Choroid plexus epithelial cell (primary cell): ENCODE measurements at places on chromosomes 6 and 20.

DNA sequence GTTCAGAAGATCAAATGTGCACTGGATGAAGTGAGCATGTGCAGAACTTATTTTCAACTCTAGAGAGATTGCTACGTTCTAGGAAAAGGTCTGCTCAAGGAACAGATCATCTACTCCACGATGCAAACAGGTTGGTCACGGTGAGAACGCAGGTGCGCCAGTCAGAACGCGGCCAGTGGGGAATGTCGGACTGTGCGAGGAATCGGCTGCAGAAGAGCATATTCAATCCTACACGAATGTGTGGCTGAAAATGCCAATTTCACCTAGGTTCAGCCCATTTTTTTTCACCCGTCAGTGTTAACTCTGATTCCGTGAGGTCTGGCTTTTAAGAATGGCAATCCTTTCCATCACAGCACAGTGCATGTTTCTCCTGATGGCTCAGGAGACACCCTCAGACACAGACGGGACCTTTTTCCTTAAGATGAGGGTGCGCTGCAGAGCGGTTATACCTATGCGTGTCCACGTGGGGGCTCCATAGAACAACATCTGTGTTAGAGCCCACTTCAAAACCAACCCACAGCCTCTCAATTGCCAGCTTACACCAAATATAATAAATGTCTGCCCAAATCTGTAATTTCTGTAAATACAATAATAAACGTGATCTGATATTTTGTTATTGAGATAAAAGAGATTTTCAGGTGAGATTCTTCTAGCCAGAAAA is 250.4 kb downstream of the FOXA2 start:
- peak; percentile 82 for DNase-seq

- no peak for DNase-seq
Measured at GRCh38 chr6:160293844-160294243, 35.2 kb upstream of the SLC22A2 start.

DNA sequence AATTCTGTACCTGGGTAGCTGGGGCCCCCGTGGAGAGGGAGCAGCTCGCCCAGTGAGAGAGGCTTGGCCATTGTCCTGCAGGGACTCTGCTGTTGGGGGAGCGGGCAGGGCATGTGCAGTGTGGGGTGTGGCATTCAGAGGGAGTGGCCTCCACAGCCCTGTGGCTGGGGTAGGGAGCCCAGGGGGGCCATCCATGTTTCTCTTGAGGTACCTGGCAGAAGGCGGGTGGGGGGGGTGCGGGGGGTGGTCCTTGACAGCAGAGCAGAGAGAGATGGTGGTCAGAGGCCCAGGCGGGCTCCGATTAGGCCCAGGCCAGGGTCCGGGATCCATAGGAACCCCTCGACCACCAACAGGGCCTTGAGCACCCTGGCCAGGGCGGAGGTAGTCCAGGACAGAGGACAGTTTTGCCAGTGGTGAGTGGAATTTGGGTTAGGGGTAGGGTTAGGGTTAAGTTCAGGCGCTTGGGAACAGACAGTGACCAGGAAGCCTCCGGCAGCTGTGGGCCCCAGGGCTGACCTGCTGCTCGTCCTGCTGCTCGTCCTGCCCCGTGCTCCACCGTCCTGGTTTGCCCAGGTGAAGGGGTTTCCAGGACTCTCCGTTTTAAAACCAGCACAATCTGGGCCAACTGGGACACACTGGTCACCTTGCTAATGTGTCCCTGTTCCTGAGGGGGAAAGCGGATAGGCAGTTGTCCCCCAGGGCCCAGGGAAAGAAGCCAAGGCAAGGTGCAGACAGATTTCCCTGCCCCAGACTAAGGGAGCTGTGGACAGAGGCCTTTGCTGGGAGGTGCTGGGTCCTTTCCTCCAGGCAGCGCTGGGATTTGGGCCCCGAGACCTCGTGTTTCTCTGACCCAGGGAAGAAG is 24.8 kb upstream of the MYT1 start:
- DNase-seq = no peak

DNA sequence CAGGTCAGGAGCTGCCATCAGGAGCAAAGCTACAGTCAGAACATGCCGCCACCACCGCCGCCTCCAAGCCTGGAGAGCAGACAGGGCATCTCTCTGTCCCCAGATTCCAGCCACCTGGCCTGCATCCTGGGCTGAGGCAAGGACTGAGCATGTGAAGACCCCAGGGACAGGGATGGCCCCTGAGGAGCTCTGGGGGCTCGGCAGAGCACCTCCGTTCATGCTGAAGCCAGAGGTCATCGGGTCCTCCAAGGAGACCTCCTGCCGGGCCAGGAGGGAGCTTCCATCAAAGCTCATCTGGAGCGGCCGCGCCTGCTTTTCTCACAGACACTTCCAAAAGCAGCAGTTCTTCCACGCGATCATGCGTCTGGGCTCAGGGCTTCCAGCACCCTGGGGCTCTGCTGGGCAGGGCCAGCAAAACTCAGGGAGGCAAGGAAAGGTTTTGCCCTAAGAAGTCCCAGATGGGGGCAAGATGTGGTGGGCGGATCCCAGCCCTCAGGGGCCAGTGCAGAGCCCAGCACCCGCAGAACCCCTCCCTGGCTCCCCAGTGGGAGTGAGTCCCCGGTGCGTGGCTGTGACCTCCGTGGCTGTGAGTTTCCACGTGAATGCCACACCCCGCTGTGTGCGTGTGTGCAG is 138.4 kb downstream of the TAF4 start:
- DNase-seq = no peak

- no peak for DNase-seq
Measured at GRCh38 chr6:102417368-102417998, 1024.0 kb downstream of the GRIK2 start.

DNA sequence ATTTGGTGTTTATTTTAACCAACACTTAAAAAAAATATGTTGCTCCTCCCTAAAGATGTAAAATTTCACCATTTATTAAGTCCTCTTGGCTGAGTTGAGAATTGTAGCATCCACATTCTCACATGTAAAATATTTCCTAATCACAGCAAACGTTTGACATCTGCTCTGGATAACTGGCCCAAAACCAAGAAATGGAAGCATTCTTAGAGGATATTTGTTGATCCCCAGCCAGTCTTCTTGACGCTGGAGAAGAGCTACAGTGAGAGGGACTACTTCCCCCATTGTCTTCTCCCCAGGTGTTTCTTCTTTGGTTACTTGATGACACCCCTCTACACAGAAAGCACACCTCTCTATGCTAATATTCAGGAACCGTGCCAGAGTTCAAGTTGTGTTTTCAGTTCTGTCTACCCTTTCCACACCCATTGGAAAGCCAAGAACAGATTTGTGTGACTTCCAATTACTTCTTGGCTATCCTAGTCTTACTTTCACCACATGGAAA is 454.5 kb upstream of the JAG1 start:
- peak; percentile 66 for DNase-seq

GRCh38 chr6:77159730-77160129 is 303.6 kb downstream of the HTR1B start:
- DNase-seq = no peak

GRCh38 chr6:45591306-45591705 is 213.6 kb upstream of the SUPT3H start:
- DNase-seq = peak; percentile 46

- peak; percentile 13 for DNase-seq
Measured at GRCh38 chr6:4774296-4774695, 1.9 kb upstream of the CDYL start.

DNA sequence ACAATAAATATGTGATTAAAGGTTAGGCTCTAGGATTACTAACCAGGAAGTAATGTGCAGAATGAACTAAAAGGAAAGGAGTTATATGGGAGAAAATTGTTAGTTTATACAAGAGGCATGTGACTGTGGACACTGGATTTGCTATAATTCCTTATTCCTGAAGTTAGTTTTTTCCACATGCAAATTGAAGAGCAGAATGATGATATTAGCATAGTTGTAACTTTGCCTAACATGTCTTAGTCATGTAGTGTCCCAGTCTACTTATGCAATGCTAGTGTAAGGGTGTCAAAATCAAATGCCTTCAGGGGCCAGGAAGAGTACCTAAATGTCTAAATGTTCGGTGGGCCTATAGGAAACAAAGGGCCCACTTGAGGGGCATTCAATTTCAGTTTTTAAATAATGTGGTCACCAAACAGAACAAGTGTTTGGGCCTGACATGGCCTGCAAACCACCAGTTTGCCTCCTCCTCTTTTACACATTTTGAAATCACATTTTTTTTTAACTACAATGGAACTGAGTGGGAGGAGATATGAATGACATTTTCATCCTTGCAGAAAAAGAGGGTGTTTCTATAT is 28.0 kb upstream of the CEP85L start:
- DNase-seq = peak; percentile 53

DNA sequence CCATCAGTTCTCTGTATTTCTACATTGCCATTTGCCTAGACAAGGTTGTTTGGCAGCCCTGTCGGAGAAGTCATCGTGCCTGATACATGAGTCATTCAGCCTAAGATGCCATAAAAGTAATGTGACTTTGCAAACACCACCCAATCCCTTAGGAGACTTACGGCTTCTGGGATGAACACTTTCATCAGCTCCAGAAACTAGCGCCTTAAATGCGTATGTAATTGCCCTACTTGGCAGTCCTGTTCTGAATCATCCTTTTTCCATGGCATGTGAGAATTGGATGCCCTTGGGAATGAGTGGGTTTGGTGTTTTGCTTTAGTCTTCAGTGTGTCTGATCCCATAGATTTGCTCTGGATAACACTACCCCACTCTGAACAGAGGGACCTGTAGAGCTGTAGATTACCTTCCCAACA is 158.5 kb downstream of the SASH1 start:
- peak; percentile 85 for DNase-seq

DNA sequence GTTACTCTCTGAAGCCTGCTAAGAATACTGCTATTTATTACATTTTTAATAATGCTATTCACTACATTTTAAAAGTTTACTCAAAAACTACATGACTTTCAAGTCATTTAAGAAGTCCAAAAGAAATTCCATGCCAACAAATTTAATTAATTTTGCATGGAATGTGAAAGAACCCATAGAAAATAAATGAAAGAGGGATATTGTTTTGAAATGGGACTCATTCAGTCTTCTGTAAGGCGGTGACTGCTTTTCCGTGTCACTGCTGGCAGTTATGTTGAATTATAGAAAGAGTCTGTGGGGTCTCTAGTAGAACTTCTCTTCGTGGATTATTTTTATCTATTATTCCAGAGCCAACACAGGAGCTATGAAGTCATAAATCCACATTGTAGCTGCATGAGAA is 211.2 kb downstream of the LAMA2 start:
- no peak for DNase-seq

- peak; percentile 19 for DNase-seq
Measured at GRCh38 chr6:25354078-25354932, 75.1 kb downstream of the CARMIL1 start.

- peak; percentile 18 for DNase-seq
Measured at GRCh38 chr6:169999367-169999766, 247.9 kb downstream of the ERMARD start.

GRCh38 chr6:20835315-20836010 is 301.2 kb downstream of the CDKAL1 start:
- DNase-seq = no peak

- peak; percentile 6 for DNase-seq
Measured at GRCh38 chr6:88013015-88013414, 34.6 kb upstream of the SPACA1 start.

DNA sequence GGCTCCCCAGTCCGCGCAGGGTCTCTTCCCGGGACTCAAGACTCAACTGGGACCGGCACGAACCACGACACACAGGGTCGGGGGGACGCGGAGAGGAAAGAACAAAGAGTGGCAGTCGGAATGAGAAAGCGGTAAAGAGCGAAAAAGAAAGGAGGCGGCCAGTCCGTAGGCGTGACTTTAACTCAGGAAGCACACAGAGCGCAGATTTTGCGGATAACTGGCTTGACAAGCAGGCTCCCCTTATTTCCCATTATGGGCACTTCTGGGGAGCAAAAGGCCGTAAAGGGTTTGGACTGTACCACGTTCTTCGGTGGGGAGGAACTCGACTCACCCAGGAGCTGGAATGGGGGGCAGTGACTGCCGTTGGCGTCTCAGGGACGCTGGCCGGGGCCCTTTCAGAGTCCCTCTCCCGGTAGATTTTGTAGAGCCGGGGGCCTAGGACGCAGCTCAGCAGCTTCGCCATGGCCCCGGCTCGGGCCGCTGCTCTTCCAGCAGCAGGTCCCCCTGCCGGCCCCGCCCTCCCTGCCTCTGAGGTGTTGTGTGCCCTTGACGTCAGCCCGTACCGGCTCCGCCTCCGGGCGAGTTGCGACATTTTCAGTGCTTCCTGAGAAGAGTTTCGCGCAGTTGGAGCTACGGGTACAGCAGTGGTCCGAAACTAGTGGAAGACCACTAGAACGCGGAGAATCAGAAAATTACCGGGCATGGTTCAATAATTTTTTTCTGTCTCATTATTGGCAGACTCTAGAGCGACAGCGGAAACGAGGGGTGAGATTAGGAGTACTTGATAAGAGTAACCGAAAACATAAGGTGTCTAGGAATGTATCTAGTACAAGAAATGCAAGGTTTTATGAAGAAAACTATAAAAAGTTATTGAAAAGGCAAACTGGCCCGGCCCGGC is at the start of gene ABHD16A:
Gene ABHD16A (minus strand): TSS at position 506 of the 898 bp plus-strand sequence. CDS start 43 bp downstream, at position 463.
- DNase-seq = peak; percentile 99

GRCh38 chr6:12163149-12163548 is 127.0 kb upstream of the EDN1 start:
- peak; percentile 70 for DNase-seq

GRCh38 chr6:87293526-87293925 is 28.9 kb upstream of the SMIM8 start:
- DNase-seq = no peak
